ENCODE measurements at places on chromosomes 16 and 17.

- no peak for DNase-seq
Measured at GRCh38 chr16:49183911-49184310, 97.7 kb downstream of the CBLN1 start.

DNA sequence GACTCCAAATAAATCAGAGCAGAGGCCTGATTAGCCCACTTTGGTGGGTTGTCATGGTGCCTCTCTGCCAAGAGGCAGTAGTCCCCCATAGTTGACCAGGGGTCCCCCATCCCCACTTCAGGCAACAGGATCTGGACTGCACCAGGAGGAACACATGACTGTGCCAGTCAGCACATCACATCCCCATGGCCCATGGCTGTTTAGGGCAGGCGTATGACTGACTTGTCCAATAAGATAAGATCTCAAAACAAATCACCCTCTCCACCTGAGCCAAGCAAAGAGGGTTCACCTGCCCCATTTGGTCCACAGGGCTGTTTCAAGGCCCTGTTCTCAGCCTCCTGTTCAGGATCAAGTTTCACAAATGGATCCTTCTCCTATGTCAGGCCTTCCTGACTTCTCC is 93.3 kb downstream of the C16orf78 start:
- DNase-seq: no peak

GRCh38 chr17:29129731-29130130 is 50.5 kb downstream of the MYO18A start:
- no peak for DNase-seq

- no peak for DNase-seq
Measured at GRCh38 chr17:28747051-28747691, 3.4 kb downstream of the TRAF4 start.

DNA sequence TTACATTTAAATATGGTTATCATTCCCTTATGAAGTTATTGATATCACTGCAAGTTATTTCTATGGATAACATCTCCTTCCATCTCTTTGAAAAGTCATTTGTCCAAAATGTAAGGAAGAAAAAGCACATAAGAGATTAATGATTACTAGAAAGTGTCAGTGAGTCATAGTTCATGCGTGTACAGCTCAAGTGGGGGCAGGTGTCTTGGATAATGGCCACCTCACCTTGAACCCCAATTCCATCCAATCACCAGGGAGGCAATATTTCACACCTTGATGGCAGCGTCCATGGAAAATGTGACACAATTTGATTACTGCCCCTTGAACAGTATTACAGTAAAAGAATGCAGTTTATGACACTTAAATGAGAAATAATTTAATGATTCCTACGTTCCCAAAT is 358.3 kb upstream of the SOX9 start:
- DNase-seq: no peak

- no peak for DNase-seq
Measured at GRCh38 chr16:1013593-1013900, 32.0 kb downstream of the SOX8 start.

DNA sequence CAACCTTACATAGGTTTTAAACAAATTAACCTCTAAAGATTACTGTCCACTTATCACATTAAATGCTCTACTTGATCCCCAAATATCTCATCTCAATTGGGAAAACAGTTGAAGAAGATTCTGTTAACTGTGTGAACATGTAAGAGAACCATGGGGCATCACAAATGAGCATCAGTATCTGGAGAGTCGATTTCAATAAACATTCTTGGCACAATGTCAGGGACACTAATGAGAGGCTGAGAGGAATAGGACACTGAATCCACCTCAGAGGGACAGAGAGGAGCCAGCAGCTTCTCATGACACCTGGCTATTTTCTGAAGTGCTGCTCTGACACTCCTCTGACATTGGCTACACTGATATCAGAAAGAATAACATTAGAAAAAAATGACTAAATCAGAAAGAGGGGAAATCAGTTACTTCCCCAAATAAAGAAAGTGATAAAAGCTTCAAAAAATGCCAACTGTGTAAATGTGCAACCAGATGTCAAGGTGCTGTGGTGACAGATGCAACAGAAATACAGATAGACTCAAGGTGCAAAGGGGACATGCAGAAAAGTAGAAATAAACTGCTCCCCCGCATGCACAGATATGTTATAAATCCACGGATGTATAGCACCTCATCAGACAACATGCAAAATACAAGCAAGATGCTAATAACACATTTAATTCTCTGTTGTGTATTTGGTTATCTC is 67.4 kb downstream of the SNX11 start:
- no peak for DNase-seq

DNA sequence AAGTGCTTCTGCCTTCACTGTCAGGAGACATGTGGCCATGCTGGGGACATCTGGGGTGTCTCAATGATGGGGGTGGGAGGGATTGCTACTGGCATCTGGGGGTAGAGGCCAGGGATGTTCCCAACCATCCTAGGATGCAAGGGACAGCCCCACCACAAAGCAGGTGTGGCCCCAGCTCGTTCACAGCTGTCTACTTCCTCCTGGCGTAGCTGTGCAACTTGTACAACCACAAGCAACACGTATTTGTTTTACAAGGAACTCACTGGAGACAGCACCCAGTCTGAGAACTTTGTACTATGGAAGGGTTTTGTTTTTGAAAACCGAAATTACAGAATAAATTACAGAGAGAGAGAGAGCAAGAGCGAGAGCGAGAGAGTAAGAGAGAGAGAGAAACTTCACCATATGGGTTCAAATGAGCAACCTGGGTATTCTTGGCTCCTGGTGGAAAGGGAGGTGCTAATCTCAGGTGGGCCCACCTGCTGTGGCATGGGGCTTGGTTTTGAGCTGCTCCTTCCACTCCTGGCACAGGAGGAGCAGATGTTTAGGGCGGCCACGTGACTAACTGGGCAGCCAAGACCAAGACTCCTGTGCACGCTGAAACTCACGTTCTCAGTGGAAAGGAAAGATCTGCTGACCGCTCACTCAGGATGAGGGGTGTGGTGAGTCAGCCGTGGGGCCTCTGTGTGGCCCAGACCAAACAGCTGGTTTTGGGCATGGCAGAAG is 17.5 kb upstream of the TNFRSF13B start:
- DNase-seq: no peak

DNA sequence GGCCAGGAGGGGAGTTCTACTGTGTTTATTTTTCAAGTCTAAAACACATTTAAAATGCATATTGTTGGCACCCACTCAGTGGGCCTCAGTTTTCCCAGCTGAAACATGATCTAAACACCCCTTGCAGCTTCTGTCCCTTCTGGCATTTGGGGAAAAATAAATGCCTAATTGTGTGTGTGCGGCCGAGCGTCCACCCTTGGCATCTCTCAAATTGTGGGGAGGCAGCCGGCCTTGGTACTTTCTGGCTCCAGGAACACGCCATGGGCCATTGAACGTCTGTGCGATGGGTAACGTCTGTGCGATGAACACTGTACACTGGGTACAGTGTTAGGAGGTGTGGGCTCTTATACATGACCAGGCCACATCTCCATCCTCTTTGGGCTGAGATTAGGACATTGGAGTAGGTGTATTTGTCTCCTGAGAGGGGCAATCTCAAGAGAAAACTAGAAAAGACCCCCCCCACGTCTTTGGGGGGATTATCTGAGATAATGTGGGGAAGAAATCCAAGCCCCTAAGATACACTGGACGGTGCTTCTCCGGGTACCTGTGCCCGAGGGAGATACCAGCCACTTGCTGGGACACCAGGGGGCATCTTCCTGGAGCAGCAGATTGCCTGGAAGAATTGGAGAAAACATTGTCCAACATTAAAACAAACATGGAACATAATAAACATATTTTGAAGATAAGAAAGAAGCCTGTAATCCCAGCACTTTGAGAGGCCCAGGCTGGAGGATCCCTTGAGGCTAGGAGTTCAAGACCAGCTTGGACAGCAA is 54.9 kb downstream of the RAB11FIP4 start:
- no peak for DNase-seq

GRCh38 chr17:47739150-47739549 is 6.1 kb downstream of the TBX21 start:
- no peak for DNase-seq

- DNase-seq: no peak
Measured at GRCh38 chr17:79073706-79074088, 927 bp upstream of the ENGASE start.

- no peak for DNase-seq
Measured at GRCh38 chr17:73976147-73976546, 227.3 kb upstream of the RPL38 start.

- no peak for DNase-seq
Measured at GRCh38 chr16:5354645-5355044, 257.1 kb upstream of the EEF2KMT start.

DNA sequence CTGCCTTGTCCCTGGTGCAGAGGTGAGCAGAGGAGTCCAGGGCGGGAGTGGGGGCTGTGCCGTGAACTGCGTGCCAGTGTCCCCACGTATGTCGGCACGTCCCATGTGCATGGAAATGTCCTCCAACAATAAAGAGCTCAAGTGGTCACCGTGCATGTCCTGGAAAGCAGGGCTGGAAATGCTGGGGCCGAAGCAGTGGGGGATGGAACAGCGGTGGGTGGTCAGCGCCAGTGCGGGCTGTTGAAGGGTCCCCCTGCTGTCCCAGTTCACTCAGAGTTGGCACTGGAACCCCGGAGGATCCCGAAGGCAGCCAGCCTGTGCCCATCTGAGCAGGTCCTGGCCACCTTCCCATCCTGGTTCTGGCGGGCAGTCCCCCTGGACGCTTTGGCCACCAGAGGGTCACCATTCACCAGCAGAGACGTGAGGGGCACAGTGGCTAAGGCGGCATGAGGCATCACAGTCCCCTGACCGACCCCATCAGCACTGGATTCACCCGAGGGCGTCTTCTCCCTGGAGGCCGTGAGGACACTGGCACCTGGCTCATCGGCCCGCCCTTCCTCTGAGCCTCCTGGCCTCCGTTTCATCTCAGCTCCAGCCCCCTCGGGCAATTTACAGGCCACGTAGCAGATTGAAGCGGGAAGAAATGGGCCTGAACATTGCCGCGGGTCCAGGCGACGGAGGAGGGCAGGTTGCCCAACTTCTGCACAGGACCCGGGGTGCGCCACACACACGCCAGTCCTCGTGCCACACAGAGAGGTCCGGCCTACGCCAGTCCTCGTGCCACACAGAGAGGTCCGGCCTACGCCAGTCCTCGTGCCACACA is 10.1 kb downstream of the GCGR start:
- no peak for DNase-seq

DNA sequence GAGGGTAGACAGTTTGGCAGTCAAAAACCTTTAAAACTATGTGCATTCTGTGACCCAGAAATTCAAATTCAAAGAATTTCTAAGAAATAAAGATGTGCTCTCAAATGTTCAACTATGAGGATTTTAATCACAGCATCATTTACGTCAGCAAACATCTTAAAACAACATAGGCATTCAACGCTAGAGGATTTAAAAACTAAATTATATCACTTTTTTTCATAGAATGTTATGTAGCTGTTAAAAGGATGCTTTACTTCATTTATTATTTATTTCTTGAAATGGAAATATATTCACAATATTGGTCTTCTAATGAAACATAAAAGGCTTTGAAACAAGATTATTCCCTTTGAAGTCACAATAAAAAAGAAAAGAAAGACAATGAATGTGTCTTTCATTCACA is 3.6 kb downstream of the GLP2R start:
- no peak for DNase-seq

- no peak for DNase-seq
Measured at GRCh38 chr16:119295-119694, 19.2 kb downstream of the NPRL3 start.

GRCh38 chr16:74868501-74868900 is 93.9 kb upstream of the FA2H start:
- no peak for DNase-seq

GRCh38 chr16:49158029-49158642 is 123.5 kb downstream of the CBLN1 start:
- DNase-seq: no peak

DNA sequence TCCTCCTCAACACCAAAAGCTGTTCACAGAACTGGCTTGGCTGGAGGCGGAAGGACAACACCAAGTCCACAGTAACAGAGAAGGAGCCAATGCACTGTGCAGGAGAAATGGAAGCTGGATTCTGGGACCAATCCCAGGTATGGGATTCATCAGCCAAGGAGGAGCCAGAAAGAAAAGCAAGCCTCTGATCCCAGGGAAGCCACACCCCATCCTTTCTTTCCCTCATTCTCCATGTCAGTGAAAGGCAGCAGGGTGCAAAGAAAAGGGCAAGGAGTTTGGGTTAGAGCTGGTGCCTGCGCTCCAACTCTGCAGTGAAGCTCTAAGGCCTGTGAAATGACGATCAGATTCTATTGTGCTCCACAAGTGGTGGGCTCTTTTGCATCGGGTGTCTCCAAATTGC is 11.0 kb downstream of the DCAKD start:
- DNase-seq: no peak
